ENCODE measurements at places on chromosomes 3 and 15. TPM values are rescaled to one million over a fixed set of nuclear protein-coding genes. Genes with fewer than 3 reads are reported as not detected.

Gene GPR27
- total RNA-seq, result 2.3 TPM

Gene SLC12A1
- total RNA-seq, result not detected

Gene MESP2
- 0.56 TPM for total RNA-seq

Gene CADM2
- 11.6 TPM for total RNA-seq

DNA sequence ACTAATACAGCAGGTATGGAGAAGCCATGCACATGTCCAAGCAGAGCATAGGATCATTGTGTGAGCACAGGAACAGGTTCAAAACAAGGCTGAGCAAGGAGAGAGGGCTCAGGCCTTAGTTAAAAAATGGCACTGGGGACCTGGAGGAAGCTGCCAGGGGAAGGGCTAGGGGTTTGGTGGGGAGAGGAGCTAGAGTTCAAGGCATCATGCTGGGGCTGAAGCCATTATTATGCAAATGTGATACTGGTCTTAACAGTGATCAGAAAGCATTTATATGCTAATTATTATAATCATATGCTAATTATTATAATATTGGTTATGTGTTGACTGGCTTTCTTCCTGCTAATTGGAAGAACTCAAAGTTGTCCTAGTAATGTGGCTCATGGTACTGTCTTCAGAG lies 546.0 kb upstream of the CFAP20DC start:
- DNase-seq, result no peak

DNA sequence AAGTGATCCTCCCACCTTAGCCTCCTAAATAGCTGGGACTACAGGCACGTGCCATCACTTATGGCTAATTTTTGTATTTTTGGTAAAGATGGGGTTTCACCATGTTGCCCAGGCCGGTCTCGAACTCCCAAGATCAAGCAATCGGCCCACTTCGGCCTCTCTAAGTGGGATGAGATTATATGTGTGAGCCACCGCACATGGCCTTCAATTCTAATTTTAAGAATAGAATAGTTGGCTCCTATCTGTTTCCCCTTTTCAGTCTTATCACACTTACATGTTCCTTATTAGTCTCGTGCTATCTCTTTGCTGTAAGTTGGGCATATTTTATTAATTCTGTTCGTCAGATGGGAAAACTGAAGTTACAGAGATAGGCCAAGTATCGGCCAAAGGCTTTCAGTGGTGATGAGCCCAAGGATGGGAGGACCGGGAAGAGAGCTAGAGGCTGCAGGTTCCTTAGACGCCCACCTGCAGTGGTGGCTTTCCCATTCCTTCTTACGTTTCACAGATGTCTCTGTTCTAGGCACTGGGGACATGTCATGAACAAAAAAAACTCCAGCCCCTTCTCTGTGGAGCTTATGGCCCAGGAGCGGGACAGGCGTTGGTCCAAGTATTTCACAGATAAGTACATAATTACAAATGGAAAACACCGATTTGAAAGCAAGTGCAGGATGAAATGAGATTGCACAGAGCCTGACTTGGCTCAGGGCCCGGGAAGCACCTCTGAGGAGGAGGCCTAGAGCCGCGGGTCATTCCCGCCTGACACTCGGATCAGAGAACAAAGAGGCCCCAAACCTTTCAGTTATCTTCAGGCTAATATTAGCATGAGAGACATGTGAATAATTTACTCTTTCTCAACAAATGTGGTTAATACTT lies 91.1 kb upstream of the KLF13 start:
- peak; percentile 62 for DNase-seq

DNA sequence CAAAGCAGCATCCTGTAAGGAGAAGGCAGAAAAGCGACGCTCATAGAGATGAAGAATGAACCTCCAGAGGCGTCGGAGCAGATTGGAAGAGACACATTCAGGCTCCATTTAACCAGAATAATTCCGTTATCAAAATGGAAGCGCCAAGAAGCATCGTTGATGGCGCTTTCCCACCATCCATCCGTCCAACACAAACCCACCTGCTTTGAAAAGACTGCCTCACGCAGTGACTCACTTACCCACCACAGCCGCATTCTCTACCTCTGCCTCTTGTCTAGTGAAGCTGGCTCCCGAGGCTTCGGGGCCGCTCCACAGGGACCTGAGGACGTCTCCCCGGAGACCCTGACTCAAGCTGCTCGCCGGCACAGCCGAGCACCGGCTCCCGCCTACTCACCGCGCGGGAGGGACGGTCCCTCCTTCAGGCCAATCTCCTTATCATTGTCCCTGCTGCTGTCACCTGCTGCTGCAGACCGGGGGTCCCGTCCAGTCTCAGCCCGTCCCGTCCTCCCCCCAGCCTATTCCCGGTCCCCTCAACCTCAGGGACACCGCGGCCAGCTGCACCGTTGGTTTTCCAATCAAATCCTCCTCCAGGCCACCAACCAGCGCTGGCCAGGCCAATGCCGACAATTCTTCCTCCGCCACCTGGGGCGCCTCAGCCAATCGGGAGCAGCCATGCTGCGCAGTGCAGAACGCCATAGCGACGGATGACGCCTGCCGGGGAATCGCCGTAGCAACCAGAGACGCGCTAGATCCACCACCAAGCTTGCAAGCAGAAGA lies at the start of gene NEK10:
NEK10 (minus strand) TSS at position 553 of the 777 bp plus-strand sequence. CDS start 16,501 bp downstream, outside the sequence.
- DNase-seq, result peak; percentile 92

GRCh38 chr3:111545349-111545748 lies 3.4 kb downstream of the CD96 start:
- DNase-seq, result no peak

- no peak for DNase-seq
These were observed 81.3 kb downstream of the STAC start for GRCh38 chr3:36461597-36461996.

DNA sequence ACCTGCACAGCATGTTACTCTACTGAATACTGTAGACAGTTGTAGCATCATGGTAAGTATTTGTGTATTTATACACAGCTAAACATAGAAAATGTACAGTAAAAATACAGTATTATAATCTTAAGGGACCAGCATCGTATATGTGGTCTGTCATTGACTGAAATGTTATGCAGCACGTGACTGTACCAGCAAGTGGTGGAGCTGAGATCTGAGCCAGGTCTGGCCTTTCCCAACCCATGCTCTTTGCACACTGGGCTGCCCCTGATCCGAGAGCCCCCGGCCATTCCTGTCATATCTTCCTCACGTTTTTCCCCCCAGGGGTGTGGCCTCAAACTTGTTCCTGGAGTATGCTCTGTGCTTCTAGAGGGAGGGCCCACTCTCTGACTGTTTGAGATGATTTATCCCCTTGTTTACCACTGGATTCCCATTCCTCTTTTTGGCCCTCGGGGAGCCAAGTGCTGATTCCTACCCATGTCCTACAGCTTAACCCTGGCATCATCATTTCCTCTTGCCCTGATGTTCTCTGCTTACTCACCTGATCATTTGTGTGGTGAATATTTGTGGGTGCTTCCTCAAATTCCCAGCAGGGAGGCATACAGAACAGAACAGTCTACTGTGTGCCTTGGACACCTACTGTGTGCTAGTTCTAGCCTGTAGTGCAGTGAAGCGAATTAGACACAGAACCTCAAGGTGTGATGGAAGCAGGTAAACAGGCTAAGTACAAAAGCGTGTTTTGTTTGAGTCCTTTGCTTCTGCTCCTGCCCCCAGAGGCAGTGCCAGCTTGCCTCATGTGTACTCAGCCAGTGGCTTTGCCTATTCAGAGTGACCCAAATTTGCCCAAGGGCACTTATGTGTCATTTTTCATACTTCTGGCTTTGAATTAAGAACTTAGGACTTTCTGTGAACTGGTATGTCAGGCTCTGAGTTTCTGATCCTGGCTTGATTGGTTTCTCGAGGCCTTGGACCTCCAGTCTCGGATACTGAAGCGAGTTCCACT lies 21.0 kb downstream of the CSRNP1 start:
- DNase-seq, result peak; percentile 7

- no peak for DNase-seq
These were observed 47.4 kb downstream of the FSIP1 start for GRCh38 chr15:39735120-39735717.

- no peak for DNase-seq
These were observed 25.7 kb downstream of the ZMAT3 start for GRCh38 chr3:179045719-179046402.

- DNase-seq, result no peak
These were observed 231.6 kb upstream of the AGTR1 start for GRCh38 chr3:148466143-148466542.

DNA sequence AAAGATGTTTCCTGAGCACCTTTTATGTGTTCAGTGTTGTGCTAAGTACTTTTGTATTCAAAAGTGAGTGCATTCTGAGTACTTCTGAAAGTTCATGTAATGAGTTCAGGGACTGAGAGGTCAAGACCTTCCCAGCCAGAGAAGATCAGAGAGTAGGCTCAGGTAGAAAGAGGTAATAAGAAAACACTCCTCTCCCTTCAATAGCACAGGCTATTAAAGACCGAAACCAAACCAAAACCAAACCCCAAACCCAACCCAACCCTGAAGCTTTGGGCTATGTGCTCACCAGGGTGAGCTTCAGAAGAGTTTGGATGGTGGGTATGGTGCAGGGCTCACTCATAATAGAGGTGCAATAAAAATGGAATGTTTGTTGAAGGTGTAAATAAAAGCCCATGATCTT lies 76.7 kb upstream of the FAM3D start:
- DNase-seq, result no peak

- DNase-seq, result peak; percentile 23
These were observed 164.8 kb downstream of the ERC2 start for GRCh38 chr3:56303487-56303886.

- DNase-seq, result no peak
These were observed 52.4 kb downstream of the TNIK start for GRCh38 chr3:171407759-171408158.

- DNase-seq, result no peak
These were observed 14.6 kb upstream of the NIT2 start for GRCh38 chr3:100319951-100320350.

- no peak for DNase-seq
These were observed 24.9 kb upstream of the ZNF710 start for GRCh38 chr15:89976246-89976600.

- DNase-seq, result no peak
These were observed 34.2 kb downstream of the PRTG start for GRCh38 chr15:55708720-55709119.

- no peak for DNase-seq
These were observed 45.5 kb downstream of the SATB1 start for GRCh38 chr3:18379647-18380046.

DNA sequence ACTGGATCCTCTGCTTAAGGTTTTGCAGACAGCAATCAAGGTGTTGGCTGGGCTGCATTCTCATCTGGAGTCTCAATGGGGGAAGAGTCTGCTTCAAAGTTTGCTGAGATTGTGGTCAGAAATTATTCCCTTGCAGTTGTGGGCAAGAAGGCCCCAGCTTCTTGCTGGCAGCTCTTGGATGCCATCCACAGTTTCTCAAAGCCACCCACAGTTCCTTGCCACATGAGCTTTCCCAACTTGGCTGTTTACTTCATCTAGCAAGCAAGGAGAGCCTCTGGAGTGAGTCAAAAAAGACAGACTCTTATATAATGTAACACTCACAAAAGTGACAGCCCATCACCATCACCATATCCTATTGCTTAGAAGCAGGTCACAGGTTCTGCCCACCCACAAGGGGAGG lies 62.1 kb upstream of the ABHD2 start:
- DNase-seq, result no peak

DNA sequence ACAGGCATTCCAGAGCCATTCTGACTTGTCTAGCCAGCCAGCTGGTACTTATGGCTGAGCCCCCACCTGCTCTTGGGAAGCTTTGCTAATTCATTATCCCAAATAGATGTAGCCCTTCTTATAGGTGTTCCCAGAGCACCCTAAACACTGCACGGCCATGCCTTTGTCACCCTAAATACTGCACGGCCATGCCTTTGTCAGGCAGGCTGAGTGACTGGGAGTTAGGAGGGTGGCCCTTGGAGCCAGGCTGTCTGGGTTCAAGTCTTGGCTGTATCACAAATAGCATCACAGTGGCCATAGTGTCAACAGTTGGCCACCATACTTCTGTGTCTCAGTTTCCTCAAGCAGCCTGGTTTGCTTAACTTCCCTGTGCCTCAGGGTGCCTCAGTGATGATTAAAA lies 292.3 kb downstream of the ADAMTS17 start:
- no peak for DNase-seq

DNA sequence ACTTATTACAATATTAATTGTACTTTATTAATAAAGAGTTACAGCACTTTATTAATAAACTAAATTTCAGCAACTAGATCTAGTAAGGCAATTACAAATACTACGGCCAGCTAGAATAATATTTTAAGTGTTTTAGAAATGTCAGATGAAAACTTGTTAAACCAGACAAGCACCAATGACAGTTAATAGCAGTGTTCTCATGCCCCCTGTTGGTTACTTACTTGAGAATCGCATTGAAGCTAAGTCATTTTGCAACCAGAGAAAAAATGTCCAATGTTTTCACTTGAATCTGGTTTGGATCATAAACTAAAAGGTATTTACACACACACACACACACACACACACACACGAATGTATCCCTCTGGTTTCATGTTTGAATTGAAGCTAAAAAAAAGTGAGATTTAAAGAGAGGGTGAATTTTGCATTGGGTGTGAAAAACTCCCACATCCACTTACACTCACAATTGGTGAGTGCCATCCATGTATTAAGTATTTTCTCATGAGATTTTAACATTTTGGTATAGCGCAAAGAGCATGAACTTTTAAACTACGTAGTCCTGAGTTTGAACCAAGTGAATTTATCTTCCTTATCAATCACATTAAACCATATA lies 347.7 kb downstream of the ZBBX start:
- DNase-seq, result no peak

Measured in left cardiac atrium (tissue), 4 donors.